ENCODE measurements at places on chromosomes 4 and X.

- no peak for DNase-seq
Measured at GRCh38 chr4:128322986-128323385, 35.4 kb upstream of the PGRMC2 start.

GRCh38 chr4:101262683-101263082 lies 84.6 kb downstream of the PPP3CA start:
- DNase-seq: no peak

DNA sequence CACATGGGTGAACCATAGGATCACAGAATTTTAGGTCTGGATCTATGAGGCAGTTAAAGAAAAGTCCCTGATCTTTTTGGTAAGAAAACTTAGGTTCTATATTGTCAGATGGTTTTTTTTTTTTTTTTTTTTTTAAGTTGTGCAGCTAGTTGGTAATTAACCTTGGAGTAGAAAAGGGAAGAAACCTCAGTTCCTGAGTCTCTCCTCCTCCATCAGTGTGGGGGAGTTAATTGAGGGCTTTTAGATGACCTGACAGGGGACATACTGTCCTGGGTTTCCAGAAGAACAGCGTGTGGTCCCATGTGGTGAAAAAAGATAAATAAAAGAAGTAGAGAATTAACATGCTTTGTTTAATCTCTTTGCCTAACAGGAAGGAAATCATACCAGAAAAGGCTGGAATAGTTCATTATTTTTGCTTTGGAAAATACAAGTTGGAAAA lies 123.7 kb downstream of the ARHGAP10 start:
- DNase-seq: no peak

DNA sequence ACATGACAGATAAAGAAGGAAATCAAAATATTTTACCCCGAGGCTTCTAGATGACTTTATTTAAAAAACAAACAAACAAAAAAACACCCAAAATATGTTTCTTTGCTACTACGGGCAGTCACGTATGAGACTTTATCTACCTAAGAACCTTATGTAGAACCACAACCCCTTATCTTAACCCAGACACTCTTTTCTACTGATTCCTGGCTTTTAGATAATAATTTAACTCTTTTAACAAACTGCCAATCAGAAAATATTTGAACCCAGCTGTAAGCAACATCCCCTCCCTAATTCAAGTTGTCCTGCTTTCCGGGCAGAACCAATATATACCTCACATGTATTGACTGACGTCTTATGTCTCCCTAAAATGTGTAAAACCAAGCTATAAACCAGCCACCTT lies 15.4 kb downstream of the ELOVL6 start:
- DNase-seq: no peak

DNA sequence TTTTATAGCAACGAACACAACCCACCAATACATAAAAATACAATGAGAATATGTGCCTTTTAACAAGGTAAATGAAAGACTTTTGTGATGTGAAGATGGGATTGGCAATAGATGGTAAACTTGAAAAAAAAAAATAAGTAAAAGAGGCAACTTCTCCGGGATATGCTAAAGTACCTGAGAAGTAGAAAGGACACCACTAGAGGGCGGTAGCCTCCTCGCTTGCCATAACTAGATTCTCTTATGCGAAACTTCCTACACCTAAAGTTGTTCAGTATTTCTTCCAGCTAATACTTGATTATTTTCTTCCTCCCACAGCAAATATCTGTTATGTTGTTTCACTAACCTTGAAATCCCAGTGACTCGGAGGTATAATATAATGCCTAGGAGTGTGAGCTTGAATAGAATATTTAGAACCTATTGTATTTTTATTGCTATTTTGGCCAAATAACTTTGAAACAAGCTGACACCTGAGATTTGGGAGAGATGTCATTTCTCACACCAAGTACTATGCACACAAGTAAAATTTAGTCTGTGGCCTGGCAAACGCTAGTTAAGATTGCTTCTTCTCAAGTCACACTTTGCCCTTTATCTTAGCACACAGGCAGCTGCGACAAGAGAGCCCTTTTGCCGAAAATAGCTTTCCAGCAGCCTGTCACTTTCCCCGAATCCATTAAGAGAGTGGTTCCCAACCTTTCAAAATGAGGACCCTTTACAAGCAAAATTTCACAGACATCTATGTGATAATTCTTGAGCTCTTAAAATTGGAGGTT lies 44.9 kb upstream of the PDLIM5 start:
- DNase-seq: peak; percentile 10

GRCh38 chr4:13515268-13515667 lies 29.0 kb downstream of the NKX3-2 start:
- no peak for DNase-seq

GRCh38 chrX:10121787-10122186 lies 35.0 kb upstream of the CLCN4 start:
- DNase-seq: peak; percentile 78

GRCh38 chr4:52617336-52618020 lies 41.6 kb downstream of the USP46 start:
- no peak for DNase-seq

DNA sequence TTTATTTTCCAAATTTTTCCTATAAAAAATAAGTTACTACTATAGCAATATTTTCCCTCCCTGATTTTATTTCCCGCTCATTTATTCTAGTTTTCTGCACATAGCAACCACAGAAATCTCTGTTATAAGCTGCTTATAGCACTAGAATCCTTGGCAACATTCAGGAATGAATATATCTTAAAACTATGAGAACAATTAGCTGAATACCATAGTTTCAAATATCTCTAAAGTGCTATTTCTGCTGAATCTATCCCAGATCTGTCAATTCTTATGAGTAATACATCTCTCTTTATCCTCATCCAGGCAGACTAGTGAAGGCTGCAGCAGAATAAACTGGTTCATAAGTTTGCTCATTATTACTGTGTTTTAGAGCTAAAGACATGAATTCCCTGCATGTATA lies 622.9 kb upstream of the DIPK2B start:
- DNase-seq: no peak

- DNase-seq: no peak
Measured at GRCh38 chr4:148068065-148068911, 336.4 kb downstream of the ARHGAP10 start.

DNA sequence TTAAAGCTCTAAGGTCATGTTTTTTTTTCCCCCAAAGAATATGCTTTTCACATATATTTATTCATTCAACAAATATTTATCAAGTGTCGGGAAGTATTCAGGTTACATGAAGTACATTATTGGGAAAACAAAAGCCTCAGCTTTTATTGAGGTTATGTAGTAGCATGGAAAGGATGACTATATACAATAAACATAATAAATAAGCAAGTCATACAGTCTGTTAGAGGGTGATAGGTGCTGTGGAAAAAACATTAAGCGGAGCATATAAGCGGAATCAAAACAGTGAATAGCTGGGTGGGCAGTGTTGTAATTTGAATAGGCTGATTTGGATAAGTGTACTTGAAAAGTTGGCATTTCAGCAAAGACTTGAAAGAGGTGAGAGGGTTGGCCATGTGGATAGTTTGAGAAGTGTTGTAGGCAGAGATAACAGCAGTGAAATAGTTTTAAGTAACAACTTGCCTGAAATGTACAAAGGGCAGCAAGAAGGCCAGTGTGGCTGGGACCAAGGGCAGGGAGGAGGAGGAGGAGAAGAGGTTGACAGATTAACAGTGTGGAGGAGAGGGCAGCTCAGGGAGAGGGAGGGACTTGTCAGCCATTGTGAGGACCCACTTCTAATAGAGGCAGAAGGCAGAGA lies 558.7 kb downstream of the SPRY1 start:
- DNase-seq: no peak

GRCh38 chr4:172630280-172630679 lies 538.3 kb upstream of the GALNT7 start:
- DNase-seq: no peak

- no peak for DNase-seq
Measured at GRCh38 chr4:48290146-48290772, 20.6 kb upstream of the TEC start.

GRCh38 chr4:148445860-148446330 lies 3.7 kb upstream of the NR3C2 start:
- no peak for DNase-seq

- DNase-seq: no peak
Measured at GRCh38 chr4:176277162-176277904, 8.3 kb upstream of the ASB5 start.

DNA sequence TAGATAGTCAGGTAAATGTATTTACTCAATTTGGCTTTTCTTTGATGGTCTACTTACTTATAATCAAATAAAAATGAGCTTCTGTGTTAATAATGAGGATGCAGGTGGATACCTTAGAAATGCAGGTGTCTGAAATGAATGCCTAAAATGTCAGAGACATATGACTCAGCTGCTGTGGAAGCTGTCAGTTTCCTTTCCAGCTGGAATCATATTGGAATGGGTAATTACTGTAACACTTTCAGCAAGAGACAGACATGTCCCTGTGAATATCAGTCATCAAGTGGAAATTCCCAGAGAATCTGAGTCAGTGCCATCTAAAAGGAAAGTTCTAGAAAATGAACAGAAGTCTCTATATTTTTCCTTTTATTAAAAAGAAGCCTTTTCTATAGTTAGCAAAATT lies 783.0 kb upstream of the AADAT start:
- DNase-seq: no peak

GRCh38 chr4:161254375-161254774 lies 909.4 kb downstream of the FSTL5 start:
- no peak for DNase-seq

DNA sequence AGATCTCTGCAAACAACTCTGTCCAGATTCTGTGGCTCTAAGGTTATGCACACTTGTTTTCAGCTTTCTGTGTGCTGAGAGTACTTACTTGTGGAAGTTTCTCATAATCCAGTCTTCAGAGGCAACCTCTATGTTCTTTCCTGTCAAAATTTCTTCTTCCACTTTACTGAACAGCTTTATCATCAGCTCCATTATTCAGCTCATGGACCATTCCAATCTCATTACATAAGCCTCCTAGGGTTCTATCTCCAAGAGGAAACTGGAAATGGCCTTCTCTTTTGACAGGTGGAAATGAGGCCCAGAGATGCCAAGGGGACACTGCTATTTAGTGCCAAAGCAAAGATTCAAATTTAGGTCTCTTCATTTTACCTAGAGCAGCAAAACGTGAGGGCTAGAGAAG lies 61.3 kb downstream of the CHRDL1 start:
- no peak for DNase-seq

GRCh38 chrX:38754102-38754790 lies 47.0 kb upstream of the MID1IP1 start:
- peak; percentile 4 for DNase-seq

DNA sequence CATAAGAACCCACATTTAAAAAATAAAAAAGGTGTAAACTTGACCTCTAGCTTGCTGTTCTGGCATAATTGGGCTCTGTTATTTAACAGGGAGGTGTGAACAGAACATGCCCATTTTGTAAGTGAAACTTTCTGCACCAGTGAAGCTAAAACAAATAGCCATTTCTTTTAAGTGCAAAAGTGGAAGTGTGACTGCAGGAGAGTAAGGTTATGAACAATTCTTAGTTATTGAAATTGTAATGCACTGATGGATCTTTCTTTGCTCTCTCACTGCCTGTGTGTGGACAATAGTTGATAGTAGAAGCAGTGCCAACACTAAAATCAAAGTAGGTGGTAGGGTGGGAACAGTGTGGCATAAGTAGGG lies 12.6 kb downstream of the P2RY10 start:
- DNase-seq: no peak

GRCh38 chr4:110618581-110619462 lies 4.1 kb downstream of the PITX2 start:
- DNase-seq: no peak

DNA sequence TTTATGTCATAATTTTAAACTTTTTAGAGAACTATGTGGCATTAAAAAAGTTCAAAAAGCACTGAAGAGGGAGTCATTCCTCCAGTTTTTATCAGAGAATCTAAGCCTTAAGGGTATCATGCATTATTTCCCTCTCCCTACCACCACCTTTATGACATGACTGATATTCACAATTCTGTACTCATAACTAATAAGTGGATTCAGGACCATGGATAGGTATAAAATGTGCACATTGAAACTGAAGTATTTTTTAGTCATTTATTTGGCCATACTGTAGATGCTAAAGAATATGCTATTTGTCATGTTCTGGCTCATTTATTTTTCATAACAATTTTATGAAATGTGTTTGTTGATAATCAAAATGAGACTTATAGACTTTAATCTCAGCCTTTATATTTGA lies 897.5 kb upstream of the AGA start:
- DNase-seq: no peak

- DNase-seq: no peak
Measured at GRCh38 chrX:16883487-16883804, 13.3 kb upstream of the RBBP7 start.

DNA sequence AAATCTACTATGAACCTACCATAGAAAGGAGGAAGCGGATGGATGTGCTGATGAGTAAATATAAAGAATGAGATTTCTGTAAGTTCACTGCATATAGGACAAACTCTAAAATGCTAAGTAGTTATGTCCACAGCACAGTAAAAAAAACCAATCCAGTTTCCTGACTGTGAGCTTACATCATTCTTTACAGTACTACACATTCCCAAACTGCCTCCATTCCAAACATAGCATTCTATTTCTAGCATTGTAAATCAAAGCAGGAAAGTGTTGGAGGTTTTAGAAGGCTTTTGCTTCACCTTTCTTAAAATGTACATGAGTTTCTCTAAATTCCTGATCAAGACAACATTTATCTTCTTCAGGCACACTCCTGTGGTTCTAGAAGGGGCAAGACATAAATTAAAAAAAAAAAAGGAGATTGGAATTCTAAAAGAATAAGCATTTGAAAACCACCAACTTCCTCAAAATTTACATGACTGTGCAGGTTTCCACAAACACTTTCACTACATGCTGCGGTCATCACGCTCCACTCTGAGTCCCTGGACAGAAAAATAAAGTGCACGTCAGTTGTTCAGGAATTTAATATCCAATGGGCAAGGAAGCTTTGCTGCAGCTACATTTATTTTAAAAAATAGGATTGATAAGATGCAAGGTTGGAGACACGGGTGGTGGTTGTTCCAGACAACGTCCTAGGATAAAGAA lies 297.6 kb upstream of the STS start:
- no peak for DNase-seq

DNA sequence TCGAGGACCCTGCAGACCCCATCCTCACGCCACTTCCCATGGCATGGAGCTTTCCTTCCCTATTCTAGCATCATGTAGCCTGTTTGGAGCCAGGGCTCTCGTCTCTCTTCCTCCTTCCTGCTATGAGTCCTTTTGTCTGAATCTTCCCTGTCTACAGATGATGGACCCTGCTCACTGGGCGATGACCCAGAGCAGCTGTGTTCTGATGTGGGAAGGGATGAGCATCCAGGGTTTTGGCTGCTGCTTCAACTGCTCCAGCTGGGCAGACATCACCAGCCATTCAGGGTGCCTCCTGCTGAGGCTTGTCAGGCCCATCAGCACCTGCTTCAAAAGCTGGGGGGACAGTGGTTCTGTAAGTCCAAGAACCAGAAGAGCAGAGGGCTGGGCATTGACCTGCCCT lies 3.2 kb upstream of the CCKAR start:
- no peak for DNase-seq

- peak; percentile 71 for DNase-seq
Measured at GRCh38 chr4:98658287-98659105, at the start of gene TSPAN5. Gene TSPAN5 (minus strand): TSS chr4:98658611.

DNA sequence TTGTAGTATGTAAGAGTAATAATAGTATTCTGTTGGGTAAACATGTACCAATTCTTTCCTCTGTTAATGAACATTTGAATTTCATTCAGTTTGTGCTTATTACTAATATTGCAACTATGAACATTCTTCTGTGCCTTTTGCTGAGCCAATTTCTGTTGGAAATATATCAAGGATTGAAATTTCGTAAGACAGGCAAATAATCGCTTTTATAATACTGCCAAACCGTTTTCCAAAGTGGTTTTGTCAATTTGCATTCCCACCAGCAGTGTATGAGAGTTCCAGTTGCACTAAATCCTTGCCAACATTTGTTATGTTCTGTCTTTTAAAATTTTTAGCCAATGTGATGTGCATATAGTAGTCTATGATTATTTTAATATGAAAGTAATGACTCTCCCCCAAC lies 38.6 kb downstream of the MAGEB17 start:
- DNase-seq: no peak
